ENCODE measurements at places on chromosomes 4 and X.

- no peak for DNase-seq
Observed at GRCh38 chrX:150762258-150763165, 69.3 kb downstream of the MTMR1 start.

GRCh38 chr4:146294776-146295175 lies 80.4 kb downstream of the REELD1 start:
- DNase-seq, result no peak

DNA sequence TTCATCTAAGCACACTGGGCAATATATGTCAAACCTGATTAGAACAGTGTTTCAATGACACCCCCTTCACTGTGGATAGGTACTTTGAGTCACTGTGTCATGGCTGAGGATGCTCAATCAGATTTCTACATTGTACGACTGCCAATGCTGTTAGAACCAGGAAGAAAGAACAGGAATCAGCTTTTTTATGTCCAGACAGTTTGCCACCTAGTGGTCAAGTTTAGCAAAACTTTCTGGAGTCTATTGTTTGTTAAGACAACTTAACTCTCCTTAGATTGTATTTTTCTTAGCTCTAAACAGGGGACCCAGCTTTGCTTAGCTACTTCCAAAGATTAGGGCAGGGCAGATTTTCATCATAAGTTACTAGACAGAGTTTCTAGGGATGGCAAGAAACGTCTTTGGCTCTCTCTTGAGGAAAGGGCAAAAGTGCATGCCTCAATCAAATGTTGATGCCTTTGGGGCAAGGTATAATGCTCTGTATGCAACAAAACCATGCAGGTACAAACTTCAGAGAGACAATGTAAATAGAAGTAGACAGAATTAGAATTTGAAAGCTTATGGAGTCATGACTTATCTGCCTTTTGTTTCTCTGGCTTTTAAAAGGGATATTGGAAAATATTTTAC lies 40.5 kb upstream of the BMP3 start:
- no peak for DNase-seq

DNA sequence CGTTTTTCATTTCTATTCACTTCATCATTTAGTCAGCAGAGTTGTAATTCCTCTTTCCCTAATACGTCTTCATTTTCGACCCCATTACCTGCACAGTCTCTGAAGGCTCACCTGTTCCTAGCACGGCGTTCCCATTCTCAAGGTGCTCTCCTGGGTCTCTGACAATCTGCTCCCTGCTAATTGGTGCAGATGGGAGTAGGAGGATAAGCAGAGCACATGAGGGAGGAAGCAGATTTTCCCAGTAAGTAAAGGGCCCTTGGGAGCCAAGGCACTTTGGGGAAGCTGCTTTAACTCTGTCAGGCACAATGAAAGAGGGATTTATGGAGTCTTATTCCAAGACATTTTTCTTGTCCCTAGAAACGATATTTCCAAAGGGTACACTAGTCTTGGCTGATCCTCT lies 466.4 kb downstream of the STIM2 start:
- DNase-seq, result peak; percentile 88

GRCh38 chrX:134949271-134949670 lies 41.5 kb upstream of the SMIM10 start:
- no peak for DNase-seq

DNA sequence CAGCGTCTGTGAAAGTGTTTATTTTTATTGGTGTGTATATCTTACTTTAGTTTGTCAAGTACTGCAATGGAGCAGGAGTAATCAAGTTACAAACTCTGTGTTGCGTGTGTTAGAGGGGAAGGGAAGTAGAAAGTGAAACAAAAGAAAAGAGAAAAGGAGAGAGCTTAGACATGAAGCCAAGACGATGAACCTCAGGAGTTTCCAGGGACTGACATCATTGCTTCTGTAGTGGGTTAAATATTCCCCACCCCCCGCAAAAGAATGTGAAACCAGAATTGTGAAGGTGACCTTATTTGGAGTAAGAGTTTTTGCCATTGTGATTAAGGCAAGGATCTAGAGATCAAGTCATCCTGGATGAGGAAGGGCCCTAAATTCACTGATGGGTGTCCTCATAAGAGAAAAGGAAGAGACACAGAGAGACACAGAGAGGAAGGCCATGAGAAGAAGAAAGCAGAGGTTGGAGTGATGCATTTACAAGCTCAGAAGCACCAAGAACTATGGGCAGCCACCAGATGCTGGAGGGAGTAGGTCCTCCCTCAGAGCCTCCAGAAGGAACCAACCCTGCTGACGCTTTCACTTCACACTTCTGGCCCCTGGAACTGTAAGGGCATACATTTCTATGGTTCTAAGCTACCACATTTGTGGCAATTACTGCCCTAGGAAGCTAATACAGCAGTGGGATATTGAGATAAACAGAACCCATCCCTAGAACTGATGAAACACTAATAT lies 173.6 kb upstream of the SFRP2 start:
- no peak for DNase-seq

GRCh38 chr4:170110285-170110672 lies 20.5 kb upstream of the AADAT start:
- no peak for DNase-seq

DNA sequence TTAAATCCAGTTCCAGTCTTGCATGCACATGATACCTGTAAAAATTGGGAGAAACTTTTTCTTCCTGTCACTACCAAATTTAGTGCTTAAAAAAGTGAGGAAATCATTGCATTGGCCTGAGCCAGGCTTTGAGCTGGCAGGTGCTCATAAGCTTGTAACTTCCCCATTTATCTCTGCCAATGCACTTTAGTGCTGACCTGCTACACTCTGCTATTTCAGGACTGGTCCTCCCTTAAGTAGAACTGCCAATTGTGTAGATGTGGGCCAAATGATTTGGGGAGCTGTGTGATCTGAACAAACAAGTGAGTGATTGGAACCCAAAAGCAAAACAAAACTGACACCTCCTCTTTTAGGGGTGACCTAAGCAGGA lies 51.8 kb downstream of the ZNF827 start:
- DNase-seq, result no peak

- no peak for DNase-seq
Observed at GRCh38 chr4:187501731-187502130, 493.8 kb upstream of the ZFP42 start.

DNA sequence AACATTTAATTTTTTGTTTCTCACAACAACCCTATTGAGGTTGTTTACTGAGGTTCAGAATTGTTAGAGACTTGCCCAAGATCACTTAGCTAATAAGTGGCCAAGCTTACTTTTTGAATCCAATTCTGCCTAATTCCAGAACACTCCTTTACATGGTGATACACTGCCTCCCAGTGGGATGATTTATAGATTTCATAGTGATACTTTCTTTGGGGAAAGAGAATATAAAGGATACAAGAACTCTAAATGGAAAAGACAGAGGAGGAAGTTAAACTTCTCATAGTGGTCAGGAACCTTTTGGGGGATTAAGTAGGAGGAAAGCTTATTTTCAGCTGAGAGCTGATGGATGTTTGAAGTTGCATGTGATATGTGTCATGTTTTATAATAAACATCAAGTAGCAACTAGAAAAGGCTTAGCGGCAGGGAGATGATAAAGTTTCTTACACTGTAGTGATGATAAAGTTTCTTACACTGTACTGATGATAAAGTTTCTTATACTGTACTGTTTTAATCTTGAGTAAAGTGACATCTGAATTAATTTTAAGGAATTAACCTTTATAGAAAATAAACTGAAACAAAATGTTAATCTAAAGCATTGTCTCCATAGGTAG lies 15.3 kb downstream of the STAG2 start:
- peak; percentile 22 for DNase-seq

GRCh38 chr4:18957716-18958115 lies 936.2 kb upstream of the LCORL start:
- no peak for DNase-seq

DNA sequence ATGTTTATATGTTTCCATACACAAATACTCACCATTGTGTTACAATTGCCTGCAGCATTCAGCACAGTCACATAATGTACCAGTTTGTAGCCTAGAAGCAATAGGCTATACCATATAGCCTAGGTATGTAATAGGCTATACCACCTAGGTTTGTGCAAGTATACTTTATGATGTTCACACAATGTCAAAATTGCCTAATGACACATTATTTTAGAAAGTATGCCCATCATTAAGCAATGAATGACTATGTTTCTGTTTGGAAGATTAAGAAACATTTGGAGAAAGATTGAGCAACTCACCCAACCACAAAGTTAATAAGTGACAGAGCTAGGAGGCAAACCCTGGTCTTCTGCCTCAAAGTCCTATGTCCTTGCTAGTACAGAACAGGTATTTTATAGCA lies 96.8 kb upstream of the GRIA3 start:
- DNase-seq, result no peak
